ENCODE measurements at places on chromosomes 5 and 9. TPM values are rescaled to one million over a fixed set of nuclear protein-coding genes. Genes with fewer than 3 reads are reported as not detected.
A peak's percentile ranks its signal among the peaks of the same experiment; 100 is the strongest.

Gene SLC6A18
- total RNA-seq, result not detected

Gene FBN2
- not detected for total RNA-seq

Gene PHYKPL
- 58.0 TPM for total RNA-seq

Gene DEPDC1B
- 33.6 TPM for total RNA-seq

Gene ANKRD18B
- 1.5 TPM for total RNA-seq

- no peaks in the 10 kb centered on the region for H3K36me3 ChIP-seq
- H3K27ac ChIP-seq, result no peak overlapping the region
- H3K4me3 ChIP-seq, result no peak overlapping the region
- H3K4me1 ChIP-seq, result peaks cover 16% of the 10 kb centered on the region
These were observed 4.4 kb upstream of the SMIM3 start for GRCh38 chr5:150774145-150774544.

GRCh38 chr9:134642385-134643181 lies 980 bp downstream of the COL5A1 start:
- H3K4me1 ChIP-seq, result peaks cover 2% of the 10 kb centered on the region
- H3K36me3 ChIP-seq, result no peaks in the 10 kb centered on the region
- no peak overlapping the region for H3K27ac ChIP-seq
- H3K27me3 ChIP-seq, result peaks cover 23% of the 10 kb centered on the region

GRCh38 chr5:6291961-6292360 lies 86.4 kb downstream of the MED10 start:
- no peak overlapping the region for H3K4me3 ChIP-seq
- H3K27me3 ChIP-seq, result no peaks in the 10 kb centered on the region
- DNase-seq, result no peak
- H3K27ac ChIP-seq, result no peak overlapping the region
- H3K36me3 ChIP-seq, result peaks cover 3% of the 10 kb centered on the region
- H3K4me1 ChIP-seq, result no peaks in the 10 kb centered on the region

DNA sequence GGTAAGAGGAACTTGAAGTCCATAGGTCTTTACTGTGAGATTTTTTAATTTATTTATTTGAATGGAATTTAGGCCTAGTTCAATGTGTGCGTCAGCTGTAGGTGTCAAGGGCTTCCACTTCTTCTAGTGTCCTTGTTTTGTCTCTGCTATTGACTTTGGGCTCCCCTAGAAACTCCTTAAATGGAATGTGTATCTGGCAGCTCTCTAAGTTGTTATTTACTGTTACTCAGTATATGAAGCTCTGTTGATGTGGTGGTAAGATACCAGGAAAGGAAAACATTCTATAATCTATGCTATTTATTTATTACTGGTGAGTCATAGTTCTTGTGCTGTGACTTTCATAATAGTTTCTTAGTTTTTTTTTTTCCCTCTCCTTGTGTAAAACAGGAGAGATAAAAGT lies 97.1 kb downstream of the GABRA1 start:
- H3K27me3 ChIP-seq, result no peaks in the 10 kb centered on the region
- H3K4me3 ChIP-seq, result no peak overlapping the region
- H3K4me1 ChIP-seq, result no peaks in the 10 kb centered on the region
- no peaks in the 10 kb centered on the region for H3K36me3 ChIP-seq

- DNase-seq, result no peak
- peaks cover 3% of the 10 kb centered on the region for H3K27me3 ChIP-seq
- no peaks in the 10 kb centered on the region for H3K4me1 ChIP-seq
- no peak overlapping the region for H3K27ac ChIP-seq
- no peak overlapping the region for H3K4me3 ChIP-seq
These were observed 20.9 kb downstream of the DUSP1 start for GRCh38 chr5:172749881-172750633.

DNA sequence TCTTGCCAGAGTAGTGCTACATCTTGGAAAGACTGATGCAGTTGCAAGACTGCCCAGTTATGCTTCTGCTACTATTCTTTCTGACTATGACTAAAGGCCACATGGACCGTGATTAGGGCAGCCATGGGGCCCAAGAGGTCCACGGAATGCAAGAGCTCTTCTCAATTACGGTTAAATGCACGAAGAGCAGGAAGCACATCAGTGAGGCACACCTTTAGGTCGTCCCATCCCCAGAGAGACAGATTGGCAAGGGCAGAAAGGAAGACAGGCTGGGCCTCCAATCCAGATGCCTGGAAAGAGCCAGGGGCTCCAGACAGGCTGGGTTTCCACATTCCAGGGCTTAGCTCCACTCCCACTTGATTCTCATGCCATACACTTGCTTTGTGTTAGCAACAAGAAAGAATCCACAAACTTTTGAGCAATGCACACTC lies 132.3 kb upstream of the SLIT3 start:
- no peaks in the 10 kb centered on the region for H3K36me3 ChIP-seq
- no peak overlapping the region for H3K27ac ChIP-seq
- no peaks in the 10 kb centered on the region for H3K4me1 ChIP-seq
- DNase-seq, result no peak
- peaks cover 4% of the 10 kb centered on the region for H3K27me3 ChIP-seq

DNA sequence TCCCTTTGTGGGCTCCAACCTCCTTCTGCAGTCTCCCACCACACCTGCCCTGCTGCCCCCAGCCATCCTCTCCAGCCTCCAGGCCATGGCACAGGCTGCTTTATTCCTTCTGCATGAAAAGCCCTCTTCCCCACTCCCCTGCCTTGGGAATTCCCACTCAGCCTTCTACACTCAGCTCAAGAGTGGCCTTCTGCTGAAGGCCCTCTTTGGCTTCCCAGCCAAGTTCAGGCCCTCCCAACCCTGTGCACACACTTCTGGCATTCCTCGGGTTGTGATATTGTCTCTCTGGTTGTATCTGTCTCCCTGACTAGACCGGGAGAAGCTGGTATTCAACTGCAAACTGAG lies 5.7 kb downstream of the SHB start:
- H3K27me3 ChIP-seq, result peaks cover 6% of the 10 kb centered on the region
- peaks cover 16% of the 10 kb centered on the region for H3K4me1 ChIP-seq
- no peak overlapping the region for H3K27ac ChIP-seq
- no peak for DNase-seq

GRCh38 chr9:95938724-95939123 lies 63.2 kb downstream of the ERCC6L2 start:
- H3K4me3 ChIP-seq, result no peak overlapping the region
- no peak overlapping the region for H3K27ac ChIP-seq
- no peaks in the 10 kb centered on the region for H3K27me3 ChIP-seq
- DNase-seq, result no peak
- no peaks in the 10 kb centered on the region for H3K4me1 ChIP-seq
- peaks cover 66% of the 10 kb centered on the region for H3K36me3 ChIP-seq

- DNase-seq, result peak; percentile 40
- peak overlapping the region; percentile 83 for H3K27ac ChIP-seq
- peaks cover 61% of the 10 kb centered on the region for H3K36me3 ChIP-seq
- no peaks in the 10 kb centered on the region for H3K27me3 ChIP-seq
- H3K4me3 ChIP-seq, result no peak overlapping the region
- H3K4me1 ChIP-seq, result peaks cover 71% of the 10 kb centered on the region
These were observed 26.4 kb downstream of the ANXA6 start for GRCh38 chr5:151130922-151131891.

GRCh38 chr5:171926311-171926710 lies 80.1 kb downstream of the FBXW11 start:
- DNase-seq, result no peak
- H3K27me3 ChIP-seq, result no peaks in the 10 kb centered on the region
- no peak overlapping the region for H3K4me3 ChIP-seq
- peaks cover 50% of the 10 kb centered on the region for H3K4me1 ChIP-seq
- H3K36me3 ChIP-seq, result peaks cover 2% of the 10 kb centered on the region
- H3K27ac ChIP-seq, result no peak overlapping the region

GRCh38 chr5:149683964-149684363 lies 46.1 kb upstream of the PPARGC1B start:
- no peaks in the 10 kb centered on the region for H3K36me3 ChIP-seq
- H3K4me3 ChIP-seq, result no peak overlapping the region
- DNase-seq, result no peak
- no peak overlapping the region for H3K27ac ChIP-seq
- peaks cover 32% of the 10 kb centered on the region for H3K27me3 ChIP-seq
- no peaks in the 10 kb centered on the region for H3K4me1 ChIP-seq

- peaks cover 48% of the 10 kb centered on the region for H3K36me3 ChIP-seq
- DNase-seq, result no peak
- H3K27ac ChIP-seq, result no peak overlapping the region
- no peaks in the 10 kb centered on the region for H3K27me3 ChIP-seq
- H3K4me1 ChIP-seq, result peaks cover 17% of the 10 kb centered on the region
These were observed 26.6 kb downstream of the ERAP2 start for GRCh38 chr5:96902876-96903275.

DNA sequence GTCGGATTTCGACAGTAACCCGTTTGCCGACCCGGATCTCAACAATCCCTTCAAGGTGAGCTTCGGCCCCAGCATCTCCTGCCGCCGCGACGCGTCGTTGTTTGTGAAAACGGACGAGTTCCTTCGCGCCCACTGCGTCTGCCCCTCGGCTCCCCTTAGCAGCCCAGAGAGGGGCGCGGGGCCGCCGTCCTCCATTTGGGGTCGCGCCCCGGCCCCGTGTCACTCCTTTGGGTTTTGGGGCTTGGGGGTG lies 182 bp downstream of the SCAMP1 start:
- H3K4me1 ChIP-seq, result peaks cover 38% of the 10 kb centered on the region
- H3K36me3 ChIP-seq, result peaks cover 6% of the 10 kb centered on the region

DNA sequence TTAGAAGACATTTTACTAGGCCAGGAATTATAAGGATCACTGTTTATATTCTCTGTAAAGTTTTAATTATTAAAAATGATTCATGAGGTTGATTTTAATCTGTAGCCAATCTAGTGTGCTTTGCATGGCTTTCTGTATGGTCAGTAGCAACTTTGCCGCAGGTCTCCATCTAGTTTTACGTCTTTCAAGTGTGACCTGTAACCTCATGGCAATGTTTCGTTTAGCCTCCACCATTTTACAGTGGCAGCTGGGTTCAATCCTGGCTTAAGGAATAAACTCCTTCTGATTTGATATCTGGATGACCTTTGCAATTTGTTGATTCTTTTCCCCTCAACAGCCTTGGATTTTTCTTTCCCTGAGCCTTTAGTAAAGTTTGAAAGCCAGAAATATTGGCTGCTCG lies 434.5 kb upstream of the CDH9 start:
- H3K36me3 ChIP-seq, result no peaks in the 10 kb centered on the region
- no peak overlapping the region for H3K27ac ChIP-seq
- H3K4me3 ChIP-seq, result no peak overlapping the region
- DNase-seq, result no peak
- H3K27me3 ChIP-seq, result no peaks in the 10 kb centered on the region

DNA sequence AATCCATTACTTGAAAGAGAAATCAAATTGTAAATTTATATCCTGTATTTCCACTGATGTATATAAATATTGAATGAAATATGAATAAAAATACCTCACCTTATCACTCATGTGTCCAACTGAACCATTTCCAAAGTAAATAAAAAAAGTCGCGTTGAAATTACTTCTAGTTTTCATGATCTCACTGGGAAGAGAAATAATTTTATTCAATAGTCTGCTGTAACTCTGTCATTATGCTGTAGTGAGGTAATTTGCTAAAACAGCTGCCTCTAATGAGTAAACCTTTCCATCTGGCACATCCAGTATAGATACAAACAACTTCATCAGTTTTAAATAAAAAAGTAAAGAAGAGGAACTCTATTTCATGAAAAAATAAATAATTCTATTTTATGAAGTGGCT lies 611.5 kb downstream of the ZNF608 start:
- H3K4me1 ChIP-seq, result no peaks in the 10 kb centered on the region
- H3K36me3 ChIP-seq, result no peaks in the 10 kb centered on the region
- no peaks in the 10 kb centered on the region for H3K27me3 ChIP-seq

GRCh38 chr5:94745786-94746730 lies 127.6 kb downstream of the SLF1 start:
- no peaks in the 10 kb centered on the region for H3K36me3 ChIP-seq
- H3K27ac ChIP-seq, result no peak overlapping the region
- no peak overlapping the region for H3K4me3 ChIP-seq

DNA sequence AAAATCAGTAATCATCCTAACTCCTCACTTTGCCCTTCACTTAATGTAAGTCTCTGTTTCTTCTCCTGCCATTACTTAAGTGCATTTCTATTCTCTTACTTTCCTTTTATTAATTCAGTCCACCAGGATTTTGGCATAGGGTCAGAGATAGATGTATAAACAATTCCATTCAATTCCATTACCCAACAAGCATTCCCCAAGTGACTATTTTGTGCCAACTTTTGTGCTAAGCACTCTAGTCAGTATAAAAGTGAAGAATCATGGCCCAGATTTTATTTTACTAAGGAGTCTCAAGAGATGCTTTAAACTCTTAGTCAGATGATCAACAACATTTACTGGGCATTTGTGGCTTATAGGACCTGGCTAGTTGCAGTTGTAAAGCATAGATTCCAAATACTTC lies 159.3 kb downstream of the DMAC1 start:
- no peaks in the 10 kb centered on the region for H3K27me3 ChIP-seq
- no peaks in the 10 kb centered on the region for H3K36me3 ChIP-seq
- H3K27ac ChIP-seq, result no peak overlapping the region
- DNase-seq, result no peak

DNA sequence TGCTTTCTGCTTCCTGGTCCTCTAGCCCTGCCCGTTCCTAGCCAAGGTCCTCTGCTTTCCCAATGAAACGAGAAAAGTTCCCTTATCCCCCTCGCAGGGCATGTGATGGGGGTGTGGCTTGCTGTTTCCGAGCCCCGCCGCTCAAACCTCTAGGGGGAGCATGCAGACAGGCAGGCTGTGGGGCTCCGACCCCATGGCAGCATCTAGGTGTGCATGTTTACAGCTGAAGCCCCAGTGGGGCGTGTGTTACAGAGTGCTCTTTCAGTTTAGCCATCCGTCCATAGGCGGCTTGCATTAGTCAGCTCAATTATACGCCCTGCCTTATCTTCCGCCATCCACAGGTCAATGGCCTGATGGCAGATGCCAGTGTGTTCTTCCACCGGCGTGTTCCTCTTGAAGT lies 48.3 kb upstream of the SPATA31E1 start:
- DNase-seq, result no peak
- no peak overlapping the region for H3K27ac ChIP-seq
- H3K36me3 ChIP-seq, result no peaks in the 10 kb centered on the region

GRCh38 chr9:116809656-116810055 lies 122.6 kb downstream of the TRIM32 start:
- H3K4me3 ChIP-seq, result no peak overlapping the region
- no peak overlapping the region for H3K27ac ChIP-seq
- no peaks in the 10 kb centered on the region for H3K4me1 ChIP-seq
- peaks cover 2% of the 10 kb centered on the region for H3K27me3 ChIP-seq
- H3K36me3 ChIP-seq, result no peaks in the 10 kb centered on the region

GRCh38 chr5:120240706-120241105 lies 223.4 kb upstream of the PRR16 start:
- H3K36me3 ChIP-seq, result no peaks in the 10 kb centered on the region
- no peak overlapping the region for H3K4me3 ChIP-seq
- no peak for DNase-seq
- no peak overlapping the region for H3K27ac ChIP-seq
- no peaks in the 10 kb centered on the region for H3K27me3 ChIP-seq

GRCh38 chr9:87599901-87600610 lies 102.4 kb downstream of the DAPK1 start:
- no peak overlapping the region for H3K4me3 ChIP-seq
- H3K27me3 ChIP-seq, result peaks cover 22% of the 10 kb centered on the region
- no peak overlapping the region for H3K27ac ChIP-seq
- no peaks in the 10 kb centered on the region for H3K4me1 ChIP-seq
- H3K36me3 ChIP-seq, result no peaks in the 10 kb centered on the region
- DNase-seq, result no peak

DNA sequence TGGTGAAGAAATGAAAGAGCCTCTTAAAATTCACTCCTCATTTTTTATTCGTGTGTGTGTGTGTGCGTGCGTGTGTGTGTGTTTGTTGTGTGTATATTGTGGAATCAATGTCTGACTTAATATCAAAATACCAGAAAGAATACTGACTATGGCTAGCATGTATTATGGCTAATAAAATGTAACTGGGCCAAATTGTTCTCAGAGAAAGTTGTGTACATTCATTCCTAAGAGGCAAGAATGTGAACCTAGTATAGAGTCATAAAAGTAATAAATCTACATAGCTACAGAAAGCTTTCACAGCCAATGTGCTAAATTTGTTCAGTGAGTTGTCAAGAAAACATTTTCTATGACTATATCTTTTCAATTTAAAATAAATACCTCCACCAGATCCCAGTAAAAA lies 211.5 kb downstream of the EBF1 start:
- H3K4me3 ChIP-seq, result no peak overlapping the region
- H3K27ac ChIP-seq, result no peak overlapping the region
- no peak for DNase-seq
- no peaks in the 10 kb centered on the region for H3K4me1 ChIP-seq
